ENCODE measurements at places on chromosomes 5 and 9. TPM values are rescaled to one million over a fixed set of nuclear protein-coding genes. Genes with fewer than 3 reads are reported as not detected.

C9 gene
- total RNA-seq = not detected

- H3K27ac ChIP-seq = no peak overlapping the region
- no peak overlapping the region for H3K4me3 ChIP-seq
- DNase-seq = no peak
- no peaks in the 10 kb centered on the region for H3K27me3 ChIP-seq
- H3K36me3 ChIP-seq = no peaks in the 10 kb centered on the region
- no peaks in the 10 kb centered on the region for H3K4me1 ChIP-seq
Observed at GRCh38 chr5:3994628-3995027, 399.0 kb downstream of the IRX1 start.

MARCHF11 gene
- not detected for total RNA-seq

EQTN gene
- not detected for total RNA-seq

SHB gene
- total RNA-seq = 0.68 TPM

DNA sequence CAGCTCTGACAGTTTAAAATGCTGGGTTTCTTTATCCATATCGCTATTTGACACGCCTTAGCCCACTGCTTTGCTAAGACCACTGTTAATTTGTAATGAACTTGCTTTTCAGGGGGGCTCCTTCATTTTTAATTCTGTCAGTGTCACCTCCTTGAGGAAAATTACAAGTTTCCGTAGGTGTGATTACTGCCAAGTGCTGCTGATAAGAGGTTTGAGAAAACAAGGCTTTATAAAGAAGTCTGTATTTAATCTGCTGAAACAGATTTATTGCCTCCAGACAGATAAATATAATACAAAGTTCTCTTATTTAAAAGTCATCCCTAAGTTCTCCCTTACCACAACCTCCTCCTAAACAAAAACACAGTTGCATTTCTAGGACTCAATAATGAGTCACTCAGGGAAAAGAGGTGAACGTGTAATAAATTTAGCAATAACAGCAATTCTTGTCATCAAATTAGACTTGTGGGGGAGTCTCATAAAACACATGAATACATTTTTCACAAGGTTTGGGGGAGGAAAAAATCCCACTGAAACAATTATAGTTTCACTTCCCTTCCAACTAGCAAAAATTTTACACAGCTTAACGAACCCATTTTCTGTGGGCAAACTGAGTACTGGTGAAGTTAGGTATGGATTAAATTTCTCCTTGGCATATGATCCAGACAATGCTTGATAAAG lies 72.8 kb downstream of the MAPKAP1 start:
- no peak for DNase-seq
- no peak overlapping the region for H3K27ac ChIP-seq

GRCh38 chr5:154900066-154900465 lies 37.9 kb downstream of the GEMIN5 start:
- H3K27me3 ChIP-seq = no peaks in the 10 kb centered on the region
- no peak overlapping the region for H3K27ac ChIP-seq
- peaks cover 10% of the 10 kb centered on the region for H3K36me3 ChIP-seq
- no peak overlapping the region for H3K4me3 ChIP-seq
- H3K4me1 ChIP-seq = no peaks in the 10 kb centered on the region
- no peak for DNase-seq

DNA sequence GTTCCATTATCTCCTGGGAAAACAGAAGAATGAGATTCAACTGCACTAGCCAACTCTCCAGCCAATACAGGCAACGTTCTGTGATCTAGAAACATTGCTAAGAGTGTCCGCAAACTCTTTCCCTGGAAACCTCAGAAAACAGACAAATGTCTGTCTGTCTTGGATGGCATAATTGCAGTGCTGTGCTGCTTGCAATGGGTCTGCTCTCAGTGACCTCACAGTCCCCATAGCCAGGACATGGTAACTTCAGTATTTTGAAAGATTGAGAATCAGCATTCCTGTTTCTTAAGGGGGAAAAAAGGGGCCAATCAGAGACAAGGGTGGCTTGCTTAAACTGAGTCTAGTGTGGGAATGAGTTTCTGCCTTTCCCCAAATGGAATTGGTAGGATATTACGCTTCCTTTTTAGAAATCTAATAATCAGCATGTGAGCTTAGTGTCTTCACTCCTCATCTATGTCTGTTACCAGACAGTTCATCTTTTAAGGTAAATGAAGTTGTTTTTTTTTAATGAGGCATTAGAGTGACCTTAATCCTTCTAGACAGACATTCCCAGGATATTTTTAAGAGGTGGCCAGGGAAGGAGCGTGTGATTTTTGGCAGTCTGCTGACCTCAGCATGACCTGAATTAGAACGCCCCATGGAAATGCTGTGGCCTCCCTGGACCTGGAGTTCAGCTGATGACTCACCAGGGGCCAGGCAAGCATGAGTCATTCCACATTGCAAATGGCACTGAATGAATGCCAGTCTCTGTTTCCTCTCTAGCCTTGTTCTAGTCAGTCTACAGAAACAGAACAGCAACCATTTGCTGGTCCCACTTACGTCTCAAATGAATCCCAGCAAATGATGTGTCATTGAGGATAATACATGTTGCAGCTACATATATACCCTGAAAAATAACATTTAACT lies 210.2 kb upstream of the ACTBL2 start:
- H3K36me3 ChIP-seq = no peaks in the 10 kb centered on the region
- H3K27ac ChIP-seq = no peak overlapping the region

DNA sequence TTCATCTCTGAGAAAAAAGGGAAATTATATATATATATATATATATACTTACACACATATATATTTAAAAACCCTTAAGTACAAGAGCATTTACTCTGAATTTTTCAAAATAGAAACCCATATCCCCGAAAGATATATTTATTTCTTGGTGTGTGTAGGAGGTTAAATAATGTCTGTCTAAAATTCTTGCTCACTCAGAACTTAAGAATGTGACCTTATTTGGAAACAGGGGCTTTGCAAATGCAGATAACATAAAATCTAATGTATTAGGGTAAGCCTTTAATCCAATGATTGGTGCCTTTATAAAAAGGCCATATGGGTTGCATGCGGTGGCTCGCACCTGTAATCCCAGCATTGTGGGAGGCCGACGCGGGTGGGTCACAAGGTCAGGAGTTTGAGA lies 517.3 kb upstream of the TLE4 start:
- no peak overlapping the region for H3K4me3 ChIP-seq
- H3K36me3 ChIP-seq = no peaks in the 10 kb centered on the region
- no peaks in the 10 kb centered on the region for H3K27me3 ChIP-seq
- H3K27ac ChIP-seq = no peak overlapping the region
- DNase-seq = no peak

DNA sequence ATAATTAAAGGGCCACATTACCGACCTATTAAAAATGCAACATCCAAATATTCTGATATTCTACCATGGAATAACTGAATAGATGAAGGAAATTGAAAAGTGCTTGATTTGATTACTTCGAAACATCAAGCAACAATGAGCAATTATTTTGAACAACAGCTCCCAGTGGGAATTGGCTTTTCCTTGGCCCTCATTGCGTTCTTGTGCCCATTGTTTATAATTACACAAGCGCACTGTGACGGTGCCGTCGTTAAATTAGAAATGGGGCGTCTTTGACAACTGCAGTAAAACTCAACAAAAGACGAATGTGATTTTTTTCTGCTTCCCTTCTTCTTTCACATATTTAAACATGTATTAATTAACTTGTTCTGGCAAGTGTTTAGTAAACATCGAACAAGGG lies 61.6 kb downstream of the CDH6 start:
- no peak for DNase-seq
- H3K27me3 ChIP-seq = no peaks in the 10 kb centered on the region
- no peak overlapping the region for H3K4me3 ChIP-seq
- no peak overlapping the region for H3K27ac ChIP-seq
- no peaks in the 10 kb centered on the region for H3K36me3 ChIP-seq

OBP2B gene
- not detected for total RNA-seq

SET gene
- 457 TPM for total RNA-seq

- H3K27ac ChIP-seq = no peak overlapping the region
- no peak for DNase-seq
- H3K4me3 ChIP-seq = no peak overlapping the region
- peaks cover 15% of the 10 kb centered on the region for H3K4me1 ChIP-seq
Observed at GRCh38 chr5:149355688-149356087, 2.2 kb upstream of the PCYOX1L start.

LRRC19 gene
- total RNA-seq = not detected

GRCh38 chr5:77832166-77832770 lies 56.1 kb upstream of the TBCA start:
- H3K4me1 ChIP-seq = no peaks in the 10 kb centered on the region
- H3K36me3 ChIP-seq = no peaks in the 10 kb centered on the region
- no peaks in the 10 kb centered on the region for H3K27me3 ChIP-seq
- no peak overlapping the region for H3K4me3 ChIP-seq

DNA sequence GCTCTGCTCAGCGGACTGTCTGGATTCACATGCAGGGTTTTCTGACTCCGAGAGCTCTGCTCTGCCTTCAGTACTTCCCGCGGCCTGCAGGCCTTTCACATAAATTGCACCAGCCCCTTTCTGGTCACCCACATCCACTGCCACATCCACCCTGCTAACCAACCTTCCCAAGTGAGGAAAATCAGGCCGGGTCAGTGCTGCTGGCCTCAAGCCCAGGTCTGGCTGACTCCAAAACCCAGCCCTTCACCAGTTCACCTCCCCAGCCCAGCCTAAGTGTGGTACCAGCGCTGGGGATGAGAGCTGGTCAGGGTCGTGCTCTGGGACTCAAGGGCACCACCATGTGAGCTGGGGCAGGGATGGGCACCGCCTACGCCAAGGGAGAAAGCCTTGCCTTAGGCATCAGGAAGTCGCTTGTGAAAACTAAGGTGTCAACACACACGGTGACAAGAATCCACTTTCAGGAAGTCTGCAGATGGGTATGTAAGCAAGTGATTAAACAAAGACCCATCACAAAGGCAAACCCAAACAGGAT lies 12.3 kb downstream of the LMAN2 start:
- H3K36me3 ChIP-seq = peaks cover 38% of the 10 kb centered on the region
- H3K4me3 ChIP-seq = no peak overlapping the region
- H3K27ac ChIP-seq = no peak overlapping the region
- no peak for DNase-seq

DNA sequence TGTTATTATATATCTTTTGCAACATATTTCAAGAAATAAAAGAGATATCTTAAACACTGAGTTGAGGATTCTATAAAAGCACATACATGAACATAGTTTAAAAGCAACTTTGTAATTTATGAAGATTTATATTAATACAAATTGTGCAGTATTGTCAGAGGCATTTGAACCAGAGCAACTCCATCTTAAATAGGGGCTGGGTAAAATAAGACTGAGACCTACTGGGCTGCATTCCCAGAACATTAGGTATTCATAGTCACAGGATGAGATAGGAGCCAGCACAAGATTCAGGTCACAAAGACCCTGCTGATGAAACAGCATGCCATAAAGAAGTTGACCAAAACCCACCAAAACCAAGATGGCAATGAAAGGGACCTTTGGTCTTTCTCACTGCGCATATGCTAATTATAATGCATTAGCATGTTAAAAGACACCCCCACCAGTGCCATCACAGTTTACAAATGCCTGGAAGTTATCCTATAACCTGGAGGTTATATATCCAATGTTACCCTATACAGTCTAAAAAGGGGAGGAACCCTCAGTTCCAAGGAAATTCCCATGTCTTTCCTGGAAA lies 320.2 kb downstream of the FAM170A start:
- no peak overlapping the region for H3K4me3 ChIP-seq
- H3K4me1 ChIP-seq = no peaks in the 10 kb centered on the region
- H3K27ac ChIP-seq = no peak overlapping the region
- no peak for DNase-seq

- peaks cover 4% of the 10 kb centered on the region for H3K36me3 ChIP-seq
- no peaks in the 10 kb centered on the region for H3K27me3 ChIP-seq
- peak overlapping the region; percentile 27 for H3K27ac ChIP-seq
Observed at GRCh38 chr9:133341369-133342068, 5.5 kb upstream of the SURF6 start.

GHR gene
- not detected for total RNA-seq

ARAP3 gene
- total RNA-seq = 8.5 TPM

- H3K27me3 ChIP-seq = no peaks in the 10 kb centered on the region
- no peaks in the 10 kb centered on the region for H3K36me3 ChIP-seq
- H3K27ac ChIP-seq = no peak overlapping the region
- no peaks in the 10 kb centered on the region for H3K4me1 ChIP-seq
- no peak for DNase-seq
Observed at GRCh38 chr5:116885825-116886224, 311.2 kb upstream of the SEMA6A start.

DNA sequence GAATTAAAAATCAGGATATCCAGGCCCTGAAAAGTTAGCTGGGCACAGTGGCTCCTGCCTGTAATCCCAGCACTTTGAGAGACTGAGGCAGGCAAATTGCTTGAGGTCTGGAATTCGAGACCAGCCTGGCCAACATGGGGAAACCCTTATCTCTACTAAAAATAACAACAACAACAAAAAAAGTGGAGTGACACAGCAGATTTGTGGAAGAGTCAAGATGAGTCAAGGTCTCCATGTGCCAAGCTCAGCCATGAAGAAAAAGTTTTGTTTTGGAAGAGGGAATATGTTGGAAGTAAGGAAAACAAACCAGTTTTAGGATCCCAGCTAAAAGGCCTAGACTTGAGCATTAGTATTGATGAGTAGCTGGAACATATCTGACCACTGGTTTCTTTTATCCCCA lies 14.7 kb downstream of the LRRC70 start:
- DNase-seq = no peak
- H3K36me3 ChIP-seq = no peaks in the 10 kb centered on the region
- H3K4me3 ChIP-seq = no peak overlapping the region
- H3K4me1 ChIP-seq = no peaks in the 10 kb centered on the region
- no peak overlapping the region for H3K27ac ChIP-seq
- H3K27me3 ChIP-seq = no peaks in the 10 kb centered on the region

Data from naive thymus-derived CD4-positive, alpha-beta T cell (primary cell).